Stimulated activated CD8-positive, alpha-beta memory T cell treated with anti-CD3 and anti-CD28 coated beads, Interleukin-2, amount 100 ng/mL, for 48 hours (primary cell): ENCODE measurements at places on chromosomes 12 and 14.

DNA sequence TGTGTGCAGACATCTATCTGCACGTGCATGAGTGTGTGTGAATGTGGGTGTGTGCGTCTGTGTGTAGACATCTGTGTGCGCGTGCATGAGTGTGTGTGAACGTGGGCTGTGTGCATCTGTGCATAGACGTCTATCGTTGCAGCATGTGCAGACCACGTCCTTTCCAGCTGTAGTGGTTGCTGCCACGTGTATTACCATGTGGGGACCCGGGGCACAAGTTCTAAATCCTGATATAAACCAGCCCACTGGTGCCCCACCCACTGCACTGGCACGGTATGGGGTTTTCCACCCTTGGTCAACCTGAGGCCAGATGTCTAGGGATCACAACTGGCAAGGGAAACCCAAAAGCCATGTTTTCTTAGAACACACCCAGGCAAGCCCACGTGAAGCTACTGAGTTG lies 197.0 kb downstream of the ANO2 start:
- no peak for DNase-seq

DNA sequence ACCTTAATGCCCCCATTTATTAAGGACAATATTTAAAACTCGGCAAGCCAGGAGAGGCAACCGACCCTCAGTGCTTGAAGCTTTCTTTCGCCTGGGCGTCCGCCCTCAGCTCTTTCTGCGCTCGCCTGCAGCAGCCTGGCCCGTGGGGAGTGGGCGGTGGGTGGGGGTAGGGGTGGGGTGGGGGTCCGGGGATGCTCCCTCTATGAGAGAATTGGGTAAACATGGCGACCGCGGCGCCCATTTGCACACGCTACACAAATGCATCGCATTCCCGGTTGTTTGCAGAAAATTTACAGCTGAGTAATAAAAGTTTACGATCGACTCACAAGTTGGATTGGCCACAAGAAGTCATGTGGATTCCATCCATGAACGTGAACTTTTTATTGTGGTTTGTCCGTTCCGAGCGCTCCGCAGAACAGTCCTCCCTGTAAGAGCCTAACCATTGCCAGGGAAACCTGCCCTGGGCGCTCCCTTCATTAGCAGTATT lies 7.7 kb downstream of the HOXC8 start:
- no peak for DNase-seq

DNA sequence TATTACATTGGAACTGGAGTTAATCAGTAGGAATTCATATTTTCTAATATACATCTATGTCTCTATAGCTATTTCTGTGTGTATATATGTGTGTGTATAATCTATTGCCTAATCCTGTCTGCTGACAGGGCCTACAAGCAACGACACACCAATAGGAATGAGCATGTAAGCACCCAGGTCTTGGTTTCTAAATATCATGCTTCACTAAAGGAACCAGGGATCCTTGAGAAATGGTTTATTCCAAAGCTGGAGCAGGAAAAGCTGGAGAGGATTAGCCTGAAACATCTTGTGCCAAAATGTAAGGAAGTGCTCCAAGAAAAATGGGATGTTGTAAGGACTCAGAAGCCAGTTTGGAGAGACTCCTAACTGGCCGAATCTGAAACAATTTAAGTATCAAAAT lies 29.3 kb upstream of the LGALS3 start:
- no peak for DNase-seq

DNA sequence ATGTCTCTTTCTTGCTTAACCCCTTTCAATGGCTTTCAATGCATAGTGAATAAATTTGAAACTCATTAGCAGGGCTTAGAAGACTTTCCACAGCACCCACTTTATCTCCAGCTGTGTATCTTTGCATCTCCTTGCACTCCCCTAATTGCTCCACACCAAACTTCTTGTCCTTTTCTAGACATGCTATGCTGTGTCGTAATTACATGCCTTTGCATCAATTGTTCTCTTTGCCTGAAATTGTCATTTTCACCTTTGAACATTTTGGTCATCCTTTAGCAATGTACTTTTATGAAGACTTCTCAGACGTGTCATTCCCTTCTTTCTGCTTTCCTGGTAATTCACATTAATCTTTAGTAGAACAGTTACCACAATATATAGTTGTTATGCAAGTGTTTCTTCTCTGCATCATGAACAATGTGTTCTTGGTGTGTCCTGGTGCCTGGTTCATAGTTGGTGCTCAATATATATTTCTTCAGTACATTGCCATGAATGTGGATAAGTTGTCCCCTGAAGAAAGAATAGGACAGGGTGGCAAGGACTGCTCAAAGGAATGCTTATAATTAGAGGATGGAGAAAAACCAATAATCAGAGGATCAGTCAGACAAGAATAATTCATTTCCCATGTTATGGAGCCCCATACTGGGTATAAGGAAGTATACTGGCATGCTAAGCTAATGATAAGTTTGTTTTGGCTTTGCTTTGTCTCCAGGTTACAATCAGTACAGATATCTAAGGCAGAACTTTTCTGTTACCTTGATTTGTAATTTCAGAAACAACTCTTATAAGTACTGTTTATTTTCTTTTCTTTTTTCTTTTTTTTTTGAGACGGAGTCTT lies 27.2 kb downstream of the ARF6 start:
- DNase-seq = no peak

GRCh38 chr12:6909421-6910145 lies 4.8 kb upstream of the ENO2 start:
- DNase-seq = no peak

GRCh38 chr14:54568821-54569595 lies 2.1 kb downstream of the SAMD4A start:
- DNase-seq = no peak

GRCh38 chr12:127260531-127260930 lies 1006.4 kb upstream of the TMEM132C start:
- DNase-seq = no peak

- no peak for DNase-seq
Measured at GRCh38 chr14:65429757-65430156, 17.2 kb downstream of the FUT8 start.

DNA sequence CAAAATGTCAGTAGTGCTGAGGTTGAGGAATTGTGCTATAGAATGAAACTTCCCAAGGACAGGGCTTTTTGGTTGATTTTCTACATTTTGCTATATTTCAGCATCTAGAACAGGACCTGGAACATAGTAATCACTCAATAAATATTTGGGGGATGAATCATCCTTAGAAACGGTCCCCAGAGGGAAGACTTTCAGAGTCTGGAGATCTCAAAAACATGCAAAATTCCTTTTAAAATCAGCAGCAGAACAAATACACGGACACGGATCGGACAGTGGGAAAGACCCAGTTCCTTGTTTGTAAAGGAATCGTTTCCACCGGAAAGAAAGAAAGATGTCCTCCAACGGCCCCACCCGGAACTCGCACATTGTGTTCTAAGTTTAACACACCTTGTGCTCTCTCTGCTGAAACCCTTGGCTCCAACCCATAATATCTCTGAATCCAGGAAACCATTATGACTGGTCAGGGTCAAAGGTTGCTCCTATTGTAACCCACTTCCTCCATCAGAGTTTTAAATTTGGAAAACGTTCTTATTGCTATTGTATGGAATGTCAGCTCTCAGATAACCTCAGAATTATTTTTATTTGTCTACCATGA lies 617.2 kb downstream of the MED13L start:
- no peak for DNase-seq

DNA sequence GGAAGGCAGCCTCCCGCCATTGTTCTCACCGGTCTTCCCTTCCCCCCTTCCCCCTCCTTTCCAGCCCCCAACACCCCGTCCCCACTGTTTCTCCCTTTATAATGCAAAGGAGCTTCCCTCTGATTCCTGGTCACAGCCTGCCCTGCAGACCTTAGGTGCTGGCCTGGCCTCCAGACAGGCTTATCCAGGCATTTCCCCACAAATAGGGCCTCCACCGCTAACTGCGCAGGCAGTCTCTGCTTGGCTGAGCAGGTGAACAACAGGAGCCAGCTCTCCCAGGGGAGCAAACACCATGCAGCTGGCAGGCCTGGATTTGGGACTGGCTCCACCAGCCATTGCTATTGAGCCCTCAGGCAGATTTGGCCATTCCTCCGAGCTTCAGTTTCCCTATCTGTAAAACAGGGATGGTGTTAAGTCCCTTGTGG lies 46.0 kb downstream of the SMIM41 start:
- DNase-seq = no peak

DNA sequence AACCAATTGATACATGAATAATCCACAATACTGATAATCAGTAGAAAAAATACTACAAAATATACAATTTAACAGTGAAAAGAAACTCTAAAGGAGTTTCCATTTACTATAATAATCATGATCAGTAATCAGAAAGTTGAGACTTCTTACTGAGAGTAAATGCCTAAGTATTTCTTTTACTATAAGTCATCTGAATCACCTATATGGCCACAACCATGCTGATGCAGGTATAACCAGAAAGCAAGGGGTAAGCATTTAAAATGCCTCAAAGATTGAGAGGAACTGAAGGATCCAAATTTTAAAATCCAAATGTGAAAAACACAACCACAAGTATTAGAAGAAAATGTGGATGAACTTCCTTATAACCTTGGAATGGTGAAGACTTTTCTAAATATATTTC lies 23.4 kb downstream of the CDK17 start:
- DNase-seq = no peak

DNA sequence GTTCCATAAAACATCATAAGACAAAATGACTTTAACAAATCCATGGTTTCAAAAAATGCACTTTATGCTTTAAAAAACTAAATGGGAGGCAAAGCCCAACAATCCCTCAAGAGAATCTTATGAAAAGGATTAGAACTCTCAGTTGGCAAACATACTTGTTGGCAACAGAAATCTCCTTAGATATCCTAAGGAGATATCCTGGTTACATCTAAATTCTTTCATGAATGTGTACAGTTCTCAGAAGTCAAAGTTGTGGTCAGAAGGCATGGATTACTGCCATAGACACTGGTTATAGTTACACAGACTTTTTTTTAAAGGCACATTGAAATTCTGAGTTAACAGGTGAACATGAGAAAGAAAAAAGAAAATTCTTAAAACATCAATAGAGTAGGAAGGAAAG lies 17.5 kb upstream of the ISM2 start:
- no peak for DNase-seq

GRCh38 chr12:63206494-63206893 lies 55.5 kb upstream of the AVPR1A start:
- no peak for DNase-seq

DNA sequence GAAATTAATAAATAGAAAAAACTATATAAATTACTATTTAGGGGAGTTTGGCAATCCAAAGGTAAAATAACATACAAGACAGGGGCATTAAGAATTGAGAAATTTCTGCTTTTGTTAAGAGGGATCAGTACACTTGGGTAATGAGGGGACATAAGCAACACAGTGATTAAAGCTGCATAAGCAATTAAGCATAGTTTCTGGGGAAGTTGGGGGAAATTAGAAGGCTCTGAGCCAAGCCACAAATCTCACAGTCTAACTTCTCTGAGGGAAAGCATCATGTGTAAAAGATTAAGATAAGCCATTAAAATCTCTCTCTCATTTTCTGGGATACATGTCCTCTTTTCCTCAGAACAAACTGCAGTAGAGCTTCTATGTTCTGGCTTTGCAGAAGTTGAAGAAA lies 533.9 kb upstream of the LRFN5 start:
- DNase-seq = no peak

- no peak for DNase-seq
Measured at GRCh38 chr14:91290986-91291385, 46.5 kb upstream of the GPR68 start.

- no peak for DNase-seq
Measured at GRCh38 chr12:124302807-124303578, 8.1 kb downstream of the RFLNA start.

- no peak for DNase-seq
Measured at GRCh38 chr12:58563621-58564020, 356.7 kb downstream of the LRIG3 start.

GRCh38 chr14:24042746-24043145 lies 9.1 kb upstream of the CARMIL3 start:
- DNase-seq = no peak

DNA sequence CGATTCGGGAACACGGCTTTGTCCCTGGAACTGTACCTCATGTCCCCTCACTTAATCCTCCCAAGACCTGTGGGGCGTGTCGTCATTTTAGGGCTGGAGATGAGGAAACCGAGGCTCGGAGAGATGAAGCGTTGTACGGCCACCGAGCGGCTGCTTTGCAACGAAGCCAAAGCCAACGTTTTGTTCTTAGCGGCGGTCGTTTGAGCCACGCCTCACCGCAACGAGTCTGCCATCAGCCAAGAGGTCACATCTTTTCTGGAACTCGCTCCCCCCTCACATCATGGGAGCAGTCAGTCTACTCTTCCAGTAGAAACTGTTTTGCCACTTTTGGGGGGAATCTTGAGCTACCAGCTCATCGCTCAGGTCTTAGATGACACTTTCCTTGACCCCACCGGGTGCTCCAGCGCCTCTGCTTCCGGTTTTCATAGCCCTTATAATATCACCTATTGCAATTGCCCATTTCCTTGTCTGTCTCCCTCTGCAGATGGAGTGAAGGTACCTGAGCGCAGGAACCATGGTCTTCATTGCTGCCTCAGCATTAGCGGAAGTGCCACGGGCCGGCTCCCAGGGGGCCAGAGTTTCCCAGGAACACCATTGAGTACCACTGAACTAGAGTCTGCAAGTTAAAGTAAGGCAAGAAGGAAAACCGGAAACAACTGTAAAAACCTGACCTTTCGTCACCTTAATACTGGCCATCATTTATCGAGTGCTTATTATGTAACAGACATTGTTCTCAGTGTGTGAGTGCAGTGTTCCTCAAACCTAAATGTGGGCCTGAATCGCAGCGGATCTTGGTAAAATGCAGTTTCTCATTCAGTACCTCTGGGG lies 19.6 kb downstream of the NINJ2 start:
- no peak for DNase-seq

- no peak for DNase-seq
Measured at GRCh38 chr14:92747701-92748258, 647 bp downstream of the LGMN start.

DNA sequence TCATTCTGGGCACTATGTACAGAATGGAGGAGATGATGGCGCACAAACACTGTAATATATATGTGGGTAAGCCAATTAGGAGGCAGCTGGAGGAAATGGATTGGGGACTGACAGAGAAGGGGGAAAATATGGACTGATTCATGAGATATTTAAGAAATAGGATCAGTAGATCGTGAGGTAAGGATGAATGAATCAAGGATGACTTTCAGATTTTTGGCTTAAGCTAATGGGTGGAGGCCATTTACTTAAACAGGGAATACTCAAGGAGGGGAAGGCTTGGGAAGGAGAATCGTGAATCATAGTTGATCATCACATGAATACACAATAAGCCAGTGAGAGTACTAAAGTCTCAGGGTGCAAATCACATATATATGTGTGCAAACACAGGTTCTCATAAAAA lies 11.2 kb upstream of the GNPNAT1 start:
- DNase-seq = no peak

GRCh38 chr14:88289234-88289633 lies 33.8 kb downstream of the KCNK10 start:
- DNase-seq = no peak

DNA sequence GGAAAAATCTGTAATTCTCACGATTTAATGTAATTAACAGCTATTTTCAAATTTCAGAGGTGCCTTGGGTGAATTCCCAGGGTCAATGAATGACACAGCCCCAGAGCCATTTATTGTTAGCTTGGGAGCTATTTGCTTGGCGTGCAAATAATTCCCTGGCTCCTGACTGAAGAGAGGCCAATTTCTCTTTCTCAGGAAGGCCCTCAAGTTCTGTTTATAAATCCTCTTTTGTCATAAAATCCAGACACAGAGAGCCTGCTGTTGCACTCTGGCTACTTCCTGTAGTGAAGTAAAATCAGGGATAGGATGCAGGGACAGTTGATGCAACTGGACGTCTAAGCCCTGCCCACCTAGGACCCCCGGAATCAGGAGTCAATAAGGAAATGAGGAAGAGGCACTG lies 154.3 kb downstream of the TMX1 start:
- no peak for DNase-seq
